ENCODE measurements at places on chromosomes 2 and 18. TPM values are rescaled to one million over a fixed set of nuclear protein-coding genes. Genes with fewer than 3 reads are reported as not detected.

The SLC5A7 gene
- total RNA-seq = not detected

The SERPINB13 gene
- not detected for total RNA-seq

The RNF152 gene
- 4.4 TPM for total RNA-seq

The CNDP1 gene
- total RNA-seq = not detected

The INHA gene
- not detected for total RNA-seq

The TMEM198 gene
- total RNA-seq = 5.4 TPM

The CPS1 gene
- total RNA-seq = 10.5 TPM

The REG1B gene
- not detected for total RNA-seq

The CD8B gene
- not detected for total RNA-seq

The EPB41L3 gene
- total RNA-seq = 36.1 TPM

The ABCB11 gene
- 0.65 TPM for total RNA-seq

The IL36A gene
- total RNA-seq = not detected

The MAB21L4 gene
- not detected for total RNA-seq

The SLC14A1 gene
- total RNA-seq = 0.49 TPM

The DYSF gene
- total RNA-seq = 6.3 TPM

The GREB1 gene
- total RNA-seq = 0.18 TPM

All from cardiac atrium fibroblast (primary cell).